ENCODE measurements at places on chromosomes 6 and 20. TPM values are rescaled to one million over a fixed set of nuclear protein-coding genes. Genes with fewer than 3 reads are reported as not detected.

GRCh38 chr6:136324686-136325380 lies 35.2 kb upstream of the BCLAF1 start:
- H3K4me3 ChIP-seq, result no peak overlapping the region
- no peak for DNase-seq
- no peaks in the 10 kb centered on the region for H3K36me3 ChIP-seq

DNA sequence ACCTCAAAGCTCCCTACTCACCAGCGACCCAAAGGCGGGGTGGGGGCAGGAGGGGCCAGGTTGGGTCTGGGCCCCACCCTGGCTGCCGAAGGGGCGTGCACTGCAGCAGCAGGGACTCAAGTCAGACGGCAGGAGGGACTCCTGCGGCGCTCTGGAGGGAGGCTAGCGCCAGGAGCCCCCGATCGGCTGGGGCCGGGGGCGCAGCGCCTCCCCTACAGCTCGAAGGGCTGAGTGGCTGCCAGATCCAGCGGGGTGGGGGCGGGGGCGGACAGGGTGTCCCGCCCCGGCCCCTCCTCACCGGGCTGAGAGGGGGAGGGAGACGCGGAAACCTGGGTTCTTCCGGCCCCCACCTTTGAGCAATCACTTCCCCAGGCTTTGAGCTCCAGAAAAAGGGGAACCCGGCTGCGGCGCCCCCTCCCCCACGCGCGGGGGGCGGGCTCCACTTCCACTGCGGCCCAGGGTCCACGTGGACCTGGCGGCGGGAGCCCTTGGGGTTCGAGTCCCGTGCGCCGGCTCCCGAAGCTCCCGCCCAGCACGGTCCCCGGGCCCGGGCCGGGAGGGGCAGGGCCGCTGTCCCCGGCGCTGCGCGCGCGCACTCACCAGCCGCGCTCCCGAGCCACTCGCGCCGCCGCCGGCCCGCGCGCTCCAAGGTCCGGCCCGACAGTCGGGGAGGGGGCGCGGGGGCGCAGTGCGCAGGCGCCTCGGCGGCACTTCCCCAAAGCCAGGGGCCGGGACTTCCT lies at the start of gene RGS19:
Gene RGS19 (minus strand): TSS at position 246 of the 740 bp plus-strand sequence. CDS start 2,632 bp downstream, outside the sequence.
- H3K27me3 ChIP-seq, result peaks cover 3% of the 10 kb centered on the region
- peak; percentile 86 for DNase-seq
- H3K36me3 ChIP-seq, result peaks cover 20% of the 10 kb centered on the region

DNA sequence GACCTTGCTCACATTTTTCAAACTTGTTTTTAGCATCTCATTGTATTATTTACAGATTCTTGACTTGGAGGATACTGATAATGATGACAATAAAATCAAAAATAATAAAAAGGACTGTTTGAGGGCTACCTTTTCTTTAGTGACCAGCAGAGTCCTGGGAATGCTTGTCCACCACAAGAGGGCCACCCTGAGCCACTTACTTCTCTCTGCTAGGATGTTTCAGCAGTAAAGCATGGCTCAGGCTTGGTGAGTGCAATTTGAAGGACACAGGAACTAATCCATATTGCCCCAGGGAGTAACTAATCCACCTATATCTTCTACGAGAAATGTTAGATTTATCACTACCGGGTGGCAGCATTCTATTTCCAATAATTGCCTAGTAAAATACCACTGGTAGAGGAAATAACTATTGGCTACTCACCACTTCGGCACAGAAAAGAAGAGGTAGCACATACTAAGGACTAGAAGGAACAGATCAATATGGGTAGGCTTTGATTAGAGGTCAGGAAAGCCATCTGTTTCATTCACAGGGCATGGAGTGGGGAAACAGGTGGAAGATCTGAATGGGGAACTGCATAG lies 5.8 kb upstream of the KIAA0408 start:
- no peaks in the 10 kb centered on the region for H3K36me3 ChIP-seq
- H3K27me3 ChIP-seq, result no peaks in the 10 kb centered on the region
- H3K4me1 ChIP-seq, result no peaks in the 10 kb centered on the region
- H3K4me3 ChIP-seq, result no peak overlapping the region

DNA sequence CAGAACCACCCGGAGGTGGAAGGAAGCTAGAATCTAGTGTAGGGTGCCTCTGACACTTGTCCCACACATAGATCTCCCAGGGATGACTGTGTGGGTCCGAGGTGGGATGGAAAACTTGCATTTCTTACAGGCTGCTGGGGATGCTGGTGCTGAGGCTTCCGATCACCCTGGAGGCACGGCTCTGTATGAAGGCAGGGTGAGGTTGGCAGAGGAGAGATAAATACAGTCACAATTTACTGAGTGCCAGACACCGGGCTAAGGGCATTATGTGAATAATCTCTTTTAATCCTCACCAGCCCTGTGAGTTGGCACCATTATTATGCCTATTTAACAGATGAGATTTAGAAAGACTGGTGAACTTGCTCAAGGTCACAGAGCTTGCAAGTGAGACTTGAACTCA lies 250.2 kb upstream of the RREB1 start:
- H3K4me3 ChIP-seq, result peak overlapping the region; percentile 5
- no peaks in the 10 kb centered on the region for H3K36me3 ChIP-seq
- no peak for DNase-seq
- peaks cover 33% of the 10 kb centered on the region for H3K4me1 ChIP-seq
- no peak overlapping the region for H3K27ac ChIP-seq

DNA sequence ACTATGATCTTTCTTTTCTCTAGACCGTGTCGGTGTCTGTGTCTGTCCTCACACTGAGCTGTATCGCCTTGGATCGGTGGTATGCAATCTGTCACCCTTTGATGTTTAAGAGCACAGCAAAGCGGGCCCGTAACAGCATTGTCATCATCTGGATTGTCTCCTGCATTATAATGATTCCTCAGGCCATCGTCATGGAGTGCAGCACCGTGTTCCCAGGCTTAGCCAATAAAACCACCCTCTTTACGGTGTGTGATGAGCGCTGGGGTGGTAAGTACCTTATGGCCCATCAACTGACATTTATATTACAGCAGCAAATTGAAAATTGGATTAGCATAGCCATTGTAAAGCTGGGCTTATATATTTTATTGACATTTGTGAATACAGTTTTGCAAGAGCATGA lies 72.2 kb upstream of the GFRAL start:
- no peak overlapping the region for H3K4me3 ChIP-seq
- H3K4me1 ChIP-seq, result no peaks in the 10 kb centered on the region
- H3K36me3 ChIP-seq, result no peaks in the 10 kb centered on the region
- no peak overlapping the region for H3K27ac ChIP-seq
- H3K27me3 ChIP-seq, result no peaks in the 10 kb centered on the region

DNA sequence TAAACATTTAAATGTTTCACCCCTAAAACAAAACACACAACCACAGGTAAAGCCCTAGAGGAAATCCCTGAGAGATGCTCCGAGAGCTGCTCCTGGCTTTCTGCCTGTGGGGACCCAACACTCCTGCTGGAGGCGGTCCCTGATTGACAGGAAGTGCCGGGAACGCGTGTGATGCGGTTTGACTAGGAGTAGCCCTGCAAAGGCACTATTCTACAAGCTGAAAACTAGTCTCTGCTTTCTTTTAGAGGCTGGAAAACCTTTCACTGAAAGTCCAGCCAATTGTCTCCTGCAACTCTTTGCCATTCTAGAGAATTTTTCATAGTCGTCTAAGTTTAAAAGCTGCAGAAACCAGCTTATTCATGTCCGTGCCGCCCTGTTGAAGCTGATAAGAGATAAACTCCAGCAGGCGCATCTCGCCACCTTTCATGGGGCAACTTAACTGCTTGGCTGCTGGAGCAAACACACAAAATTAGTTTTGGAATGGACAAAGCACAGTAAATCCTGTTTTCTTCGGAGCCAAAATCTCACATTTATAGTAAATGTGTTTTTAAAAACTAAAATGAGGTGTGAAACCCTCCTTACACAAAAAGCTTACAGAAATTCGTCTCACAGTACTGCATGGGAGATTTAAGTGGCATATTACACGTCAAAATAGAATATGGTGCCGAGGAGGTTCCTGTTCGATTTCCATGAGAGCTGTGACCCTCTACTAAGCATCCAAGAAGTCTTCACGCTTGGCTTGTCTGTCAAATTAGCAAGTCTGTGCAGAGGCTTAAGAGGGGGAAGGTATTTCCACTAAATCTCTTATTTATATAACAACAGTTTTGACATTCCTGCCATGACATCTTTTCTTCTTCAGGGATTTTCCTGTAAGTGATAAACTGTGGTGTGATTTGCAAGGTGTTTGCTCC lies 46.9 kb downstream of the DACT2 start:
- H3K27ac ChIP-seq, result no peak overlapping the region
- H3K36me3 ChIP-seq, result no peaks in the 10 kb centered on the region
- H3K4me1 ChIP-seq, result no peaks in the 10 kb centered on the region
- peaks cover 15% of the 10 kb centered on the region for H3K27me3 ChIP-seq

DNA sequence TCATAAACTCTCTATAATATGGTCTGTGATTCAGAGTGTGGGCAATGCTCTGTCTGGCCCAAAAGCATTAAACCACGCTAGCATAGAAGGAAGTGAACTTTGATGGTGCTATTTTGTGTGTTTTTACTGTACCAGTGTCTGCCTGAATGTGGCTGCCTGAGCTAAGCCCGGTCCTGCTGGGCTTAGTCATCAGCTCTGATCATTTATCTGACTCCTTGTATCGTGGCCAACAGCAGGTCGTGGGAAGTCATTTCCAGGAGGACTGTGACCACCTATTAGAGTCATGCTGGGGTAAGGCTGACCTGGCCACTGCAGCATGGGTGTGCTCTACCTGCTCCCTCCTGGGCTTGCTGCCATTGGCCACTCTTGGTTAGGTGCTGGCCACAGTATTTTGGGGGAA lies 239.1 kb upstream of the CEP162 start:
- DNase-seq, result no peak
- no peak overlapping the region for H3K4me3 ChIP-seq
- no peak overlapping the region for H3K27ac ChIP-seq
- H3K4me1 ChIP-seq, result no peaks in the 10 kb centered on the region
- H3K27me3 ChIP-seq, result no peaks in the 10 kb centered on the region
- H3K36me3 ChIP-seq, result no peaks in the 10 kb centered on the region

GRCh38 chr6:117143647-117144046 lies 121.7 kb upstream of the VGLL2 start:
- H3K27me3 ChIP-seq, result no peaks in the 10 kb centered on the region
- DNase-seq, result no peak
- no peaks in the 10 kb centered on the region for H3K36me3 ChIP-seq
- no peak overlapping the region for H3K27ac ChIP-seq
- H3K4me1 ChIP-seq, result peaks cover 4% of the 10 kb centered on the region

GRCh38 chr6:142291512-142291911 lies 10.3 kb upstream of the ADGRG6 start:
- peaks cover 7% of the 10 kb centered on the region for H3K27me3 ChIP-seq
- no peaks in the 10 kb centered on the region for H3K36me3 ChIP-seq
- DNase-seq, result no peak
- H3K4me1 ChIP-seq, result no peaks in the 10 kb centered on the region
- no peak overlapping the region for H3K27ac ChIP-seq

DNA sequence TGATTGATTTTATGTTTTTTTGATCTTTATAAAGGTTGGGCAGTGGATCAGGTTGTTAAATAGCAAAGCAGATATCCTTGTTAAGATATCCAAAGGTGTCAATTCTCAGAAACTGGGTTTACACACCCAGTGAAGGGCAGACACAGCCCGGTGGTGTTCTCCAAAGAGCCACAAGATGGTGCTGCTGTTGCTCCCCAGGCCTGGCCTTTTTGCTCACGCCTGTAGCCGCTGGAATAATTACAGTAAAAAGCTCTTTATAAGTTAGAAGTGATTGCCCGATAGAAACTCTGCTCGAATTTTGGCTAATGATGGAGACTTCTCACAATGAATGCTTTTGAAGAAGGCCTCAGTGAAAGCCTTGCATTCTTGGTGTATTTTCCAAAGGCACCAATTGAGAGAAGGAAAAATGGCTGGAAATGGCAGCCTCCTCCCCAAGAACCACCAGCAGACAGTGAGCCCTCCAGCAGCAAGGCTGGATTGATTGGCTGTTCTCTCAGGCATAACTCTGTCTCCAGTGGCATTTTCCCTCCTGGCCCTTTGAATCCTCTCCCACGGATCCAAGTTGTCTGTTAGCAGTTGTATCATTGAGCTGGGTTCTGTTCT lies 120.5 kb upstream of the CHD6 start:
- H3K27me3 ChIP-seq, result peaks cover 4% of the 10 kb centered on the region
- no peak for DNase-seq
- no peaks in the 10 kb centered on the region for H3K4me1 ChIP-seq
- H3K36me3 ChIP-seq, result no peaks in the 10 kb centered on the region

- no peak for DNase-seq
- no peaks in the 10 kb centered on the region for H3K4me1 ChIP-seq
- H3K36me3 ChIP-seq, result no peaks in the 10 kb centered on the region
- H3K27me3 ChIP-seq, result no peaks in the 10 kb centered on the region
- H3K27ac ChIP-seq, result no peak overlapping the region
These were observed 60.9 kb upstream of the MC3R start for GRCh38 chr20:56187534-56188165.

DNA sequence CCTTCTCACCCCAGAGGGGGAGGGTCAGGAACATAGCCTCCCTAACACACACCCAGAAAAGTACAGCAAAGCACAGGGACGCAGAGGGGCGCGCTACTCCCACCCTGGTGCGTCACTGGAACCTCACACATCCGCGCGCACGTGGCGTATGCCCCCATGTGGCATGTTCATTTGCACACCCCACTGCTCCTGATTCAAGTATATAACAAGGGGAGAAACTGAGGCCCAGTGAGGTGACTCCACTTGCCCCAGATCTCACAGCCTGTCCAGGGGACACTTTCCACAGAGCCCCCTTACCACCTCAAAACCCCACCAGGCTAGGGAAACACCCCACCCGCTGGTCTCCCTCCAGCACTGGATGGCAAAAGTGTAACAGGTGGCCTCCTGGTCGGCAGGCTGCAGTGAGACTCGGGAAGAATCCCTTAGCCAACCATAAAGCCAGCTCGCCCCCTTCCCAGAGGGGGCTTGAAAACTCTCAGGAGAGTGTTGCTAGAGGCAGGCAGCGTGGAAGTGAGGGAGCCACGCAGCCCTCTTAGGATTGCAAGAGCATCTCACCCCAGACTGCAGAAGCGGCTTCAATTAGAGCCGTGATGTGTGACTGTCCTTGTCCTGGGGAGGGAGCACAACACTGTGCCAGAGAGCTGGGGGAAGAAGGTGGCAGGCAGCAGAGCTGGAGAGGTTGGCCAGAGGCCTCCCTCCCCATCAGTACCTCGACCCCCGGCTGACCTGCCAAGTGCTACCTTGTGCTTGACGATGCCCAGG lies at the start of gene GRM4:
Gene GRM4 (minus strand): TSS at position 67 of the 762 bp plus-strand sequence. CDS start 12,591 bp downstream, outside the sequence.
- H3K4me1 ChIP-seq, result peaks cover 20% of the 10 kb centered on the region
- DNase-seq, result no peak
- peaks cover 51% of the 10 kb centered on the region for H3K27me3 ChIP-seq
- no peak within 1 kb of the TSS for H3K27ac ChIP-seq
- H3K4me3 ChIP-seq, result peak within 1 kb of the TSS; percentile 74
- H3K36me3 ChIP-seq, result no peaks in the 10 kb centered on the region

TMEM244 gene
- not detected for total RNA-seq

DNMT3B gene
- total RNA-seq, result 0.20 TPM

CASS4 gene
- total RNA-seq, result 0.51 TPM

KIF3B gene
- 28.4 TPM for total RNA-seq

UNC5CL gene
- total RNA-seq, result 2.2 TPM

NINL gene
- 1.0 TPM for total RNA-seq

Data from activated B cell treated with CpG ODN at 0.5 μM for 24 hours (primary cell).